ENCODE measurements at places on chromosomes 11 and 22. TPM values are rescaled to one million over a fixed set of nuclear protein-coding genes. Genes with fewer than 3 reads are reported as not detected.

The FOLR1 gene
- total RNA-seq, result not detected

GRCh38 chr11:126403658-126404057 is 48.2 kb downstream of the ST3GAL4 start:
- peak; percentile 64 for DNase-seq

The PPP2R5B gene
- total RNA-seq, result 1.8 TPM

The IL18 gene
- not detected for total RNA-seq

- DNase-seq, result peak; percentile 75
These were observed 53.3 kb upstream of the PTPN5 start for GRCh38 chr11:18844753-18845367.

DNA sequence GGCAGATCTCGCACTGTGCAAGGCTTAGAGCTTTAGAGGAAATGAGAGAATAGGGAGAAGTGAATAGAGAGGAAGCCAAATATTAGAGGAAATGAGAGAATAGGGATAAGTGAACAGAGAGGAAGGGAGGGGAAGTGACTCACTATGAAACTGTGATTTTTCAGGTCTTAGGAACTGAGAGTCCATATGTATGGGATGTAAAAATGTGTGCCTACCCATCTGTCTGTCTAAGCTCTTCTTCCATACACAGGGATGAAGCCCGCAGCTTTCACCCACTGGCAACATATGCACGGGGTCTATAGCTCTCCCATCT is 6.4 kb upstream of the CCDC86 start:
- DNase-seq, result no peak

- DNase-seq, result no peak
These were observed 310.0 kb downstream of the DCDC1 start for GRCh38 chr11:31059529-31059928.

DNA sequence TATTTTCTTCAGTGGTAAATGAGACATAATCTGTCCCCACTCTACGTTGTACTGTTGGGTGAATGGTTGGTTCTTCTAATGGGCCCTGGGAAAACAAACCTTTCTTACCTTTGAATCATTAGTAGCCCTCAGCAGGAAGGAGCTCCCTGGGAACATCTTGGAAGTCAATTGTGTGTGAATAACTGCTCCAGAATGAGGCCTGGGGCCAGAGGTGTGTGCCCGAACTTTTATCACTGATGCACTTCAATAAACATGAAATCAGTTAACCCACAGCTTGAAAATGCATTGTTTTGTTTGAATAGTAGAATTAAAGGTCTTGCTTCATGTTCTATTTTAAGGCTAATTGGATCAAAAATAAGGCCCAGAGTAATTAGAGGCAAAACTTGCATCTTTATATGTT is 67.1 kb downstream of the NAV2 start:
- DNase-seq, result no peak

The BANF1 gene
- total RNA-seq, result 84.2 TPM

- no peak for DNase-seq
These were observed 18.9 kb downstream of the AP1B1 start for GRCh38 chr22:29369460-29369859.

DNA sequence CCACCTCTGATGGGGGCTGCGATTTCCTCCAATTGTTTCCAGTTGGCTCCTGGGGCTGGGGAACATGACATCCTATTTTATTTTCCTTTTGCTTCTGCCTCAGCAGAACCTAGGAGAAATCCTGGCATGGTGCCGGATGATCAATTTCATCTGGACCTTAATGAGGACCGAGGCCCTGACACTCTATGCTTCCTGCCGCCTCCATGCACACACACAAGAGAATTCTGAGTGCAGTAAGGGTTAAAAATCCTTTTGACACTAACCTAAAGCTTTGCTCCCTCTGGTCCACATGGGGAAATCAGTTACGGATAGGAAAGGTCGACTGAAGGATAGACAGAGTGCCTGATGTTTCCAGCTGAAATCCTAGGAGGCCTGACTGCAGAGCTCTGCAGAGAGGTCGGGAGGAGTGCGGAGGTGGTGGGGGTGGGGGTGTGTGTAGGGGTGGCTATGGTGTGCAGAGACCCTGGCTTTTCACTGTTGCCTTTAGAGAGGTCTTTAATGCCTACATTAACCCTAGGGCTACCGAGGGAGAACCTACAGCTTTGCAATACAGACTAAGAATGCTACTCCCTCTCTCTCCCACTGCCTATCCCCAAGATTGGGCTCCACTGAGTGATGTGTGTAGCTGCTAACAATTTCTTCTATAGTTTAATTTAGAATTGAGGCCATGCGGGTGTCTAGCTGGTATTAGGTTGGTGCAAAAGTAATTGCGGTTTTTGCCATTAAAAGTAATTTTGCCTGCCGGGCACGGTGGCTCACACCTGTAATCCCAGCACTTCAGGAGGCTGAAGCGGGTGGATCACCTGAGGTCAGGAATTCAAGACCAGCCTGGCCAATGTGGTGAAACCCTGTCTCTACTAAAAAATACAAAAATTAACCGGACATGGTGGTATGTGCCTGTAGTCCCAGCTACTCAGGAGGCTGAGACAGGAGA is 53.6 kb upstream of the INCENP start:
- DNase-seq, result no peak

GRCh38 chr11:16722581-16723344 is 15.7 kb upstream of the C11orf58 start:
- no peak for DNase-seq

The LRRC56 gene
- 4.6 TPM for total RNA-seq

GRCh38 chr22:50398831-50399648 is 55.9 kb downstream of the PPP6R2 start:
- no peak for DNase-seq

DNA sequence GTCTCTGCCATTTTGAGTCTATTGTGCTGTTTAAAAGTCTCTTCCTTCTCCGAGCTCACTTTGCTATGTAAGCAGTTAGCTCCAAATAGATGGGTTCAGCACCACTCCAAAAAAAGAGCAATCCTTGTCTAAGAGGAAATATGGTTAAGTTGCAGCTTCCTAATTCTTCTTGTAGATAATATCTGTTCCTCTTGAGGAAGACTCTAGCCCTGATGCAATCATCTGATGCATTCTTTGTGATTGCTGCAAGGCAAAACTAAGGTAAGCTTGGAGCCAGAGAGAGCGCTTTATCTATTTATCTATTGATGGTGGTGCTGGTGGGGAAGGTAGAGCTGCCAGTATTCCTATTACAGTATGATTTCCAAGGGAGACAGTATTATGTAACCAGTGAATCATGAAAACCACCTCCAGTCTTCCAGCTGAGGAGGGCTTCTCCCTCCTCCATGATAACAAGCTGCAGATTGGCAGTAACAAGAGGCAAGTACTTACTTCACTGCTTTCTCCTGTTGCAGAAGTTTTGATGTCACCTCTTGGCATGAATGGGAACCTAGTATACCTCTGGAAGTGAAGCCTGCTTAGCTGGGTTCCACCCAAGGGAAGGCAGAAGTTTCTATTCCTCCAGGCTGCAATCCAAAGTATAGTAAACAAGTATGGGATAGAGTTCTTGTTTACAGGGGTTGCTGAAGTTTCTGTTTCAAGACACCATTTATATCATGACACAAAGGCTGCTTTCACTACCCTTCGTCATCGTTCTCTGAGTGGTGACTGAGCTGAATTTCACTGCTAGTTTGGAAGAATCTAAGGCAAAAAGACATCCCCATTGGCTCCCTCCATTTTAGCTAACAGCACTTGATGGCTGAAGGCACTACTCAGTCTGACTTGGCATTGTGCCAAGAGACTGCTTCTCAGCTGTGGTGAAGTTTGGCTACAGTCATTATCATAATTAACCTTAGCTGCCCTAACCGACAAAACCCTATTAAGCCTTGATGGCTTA is 49.7 kb downstream of the FDX1 start:
- DNase-seq, result peak; percentile 55

GRCh38 chr11:15157181-15157580 is 42.5 kb downstream of the INSC start:
- DNase-seq, result no peak

- no peak for DNase-seq
These were observed 38.2 kb downstream of the OR2AG2 start for GRCh38 chr11:6733326-6734275.

The CREB3L1 gene
- not detected for total RNA-seq

DNA sequence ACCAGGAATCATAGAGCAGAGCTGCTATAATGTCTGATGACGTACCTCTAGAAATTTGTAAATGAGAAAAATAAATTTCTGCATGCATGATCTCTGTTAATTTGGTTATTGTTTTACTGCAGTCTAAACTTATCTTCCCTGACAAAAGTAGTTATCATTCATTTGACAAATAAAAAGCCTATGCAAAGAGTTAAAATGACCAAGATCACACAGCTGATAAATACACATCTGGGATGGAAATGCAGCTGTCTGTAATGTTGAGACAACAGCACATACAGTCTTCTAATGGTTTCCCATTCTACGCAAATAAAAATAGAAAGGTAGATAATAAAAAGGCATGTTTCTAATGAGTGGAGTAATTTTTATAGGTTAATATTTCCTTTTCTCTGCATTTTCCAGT is 225.1 kb upstream of the LUZP2 start:
- no peak for DNase-seq

- DNase-seq, result no peak
These were observed 33.3 kb downstream of the PRDM11 start for GRCh38 chr11:45179686-45180178.

DNA sequence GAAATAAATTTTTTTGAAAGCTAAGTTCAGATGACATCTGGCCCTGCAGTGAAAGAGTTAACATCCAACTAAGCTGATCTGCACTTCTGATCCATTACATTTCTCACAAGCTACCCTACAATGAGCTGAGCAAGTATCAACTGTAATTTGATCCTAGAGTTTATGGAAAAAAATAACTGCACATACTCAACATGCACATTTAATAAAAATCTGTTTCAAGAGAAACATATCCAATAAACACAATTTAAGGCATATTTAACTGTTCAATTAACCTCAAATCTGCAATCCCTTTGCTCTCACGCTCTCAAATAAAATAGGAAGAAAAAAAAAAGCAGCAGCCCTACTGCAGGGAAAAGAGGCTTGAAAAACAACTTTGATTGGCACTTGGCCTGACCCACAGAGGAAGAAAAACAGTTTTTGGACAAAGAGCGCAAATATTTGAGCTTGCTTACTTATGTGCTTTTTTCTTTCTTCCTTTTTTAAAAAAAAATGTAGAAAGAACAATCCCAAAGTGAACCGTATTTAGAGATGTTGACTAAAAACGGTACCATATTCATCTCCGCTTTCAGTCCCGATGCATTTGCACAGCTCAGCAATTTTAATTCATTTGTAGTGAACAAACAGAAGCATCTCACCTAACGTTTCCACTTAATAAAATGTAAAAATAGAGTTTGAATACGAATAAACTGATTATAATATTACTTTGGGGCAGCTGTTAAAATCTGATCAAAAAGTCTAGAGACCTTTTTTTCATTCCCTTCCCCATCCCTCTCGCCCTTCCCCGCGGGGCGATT is 1.6 kb downstream of the SESN3 start:
- peak; percentile 65 for DNase-seq

The GLYATL2 gene
- total RNA-seq, result not detected

The RCOR2 gene
- 2.4 TPM for total RNA-seq

DNA sequence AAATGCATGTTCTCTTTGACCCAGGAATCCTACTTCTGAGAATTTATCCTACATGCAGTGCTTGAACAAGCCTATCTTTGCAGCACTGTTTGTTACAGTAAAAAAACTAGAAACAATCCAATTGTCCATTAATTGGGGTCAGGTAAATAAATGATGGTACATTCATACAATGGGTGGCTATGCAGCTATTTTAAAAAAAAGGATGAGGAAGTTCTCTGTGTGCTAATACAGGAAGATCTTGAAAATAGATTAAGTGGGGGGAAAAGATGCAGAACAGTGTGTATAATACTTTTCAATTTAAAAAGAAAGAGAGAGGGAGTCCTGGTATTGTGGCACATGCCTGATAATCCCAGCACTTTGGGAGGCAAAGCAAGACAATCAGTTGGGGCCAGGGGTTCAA is 9.5 kb upstream of the CREB3L1 start:
- DNase-seq, result no peak

- no peak for DNase-seq
These were observed 45.3 kb downstream of the CHRDL2 start for GRCh38 chr11:74685905-74686304.

- no peak for DNase-seq
These were observed 2.9 kb upstream of the FBLN1 start for GRCh38 chr22:45499746-45500145.

DNA sequence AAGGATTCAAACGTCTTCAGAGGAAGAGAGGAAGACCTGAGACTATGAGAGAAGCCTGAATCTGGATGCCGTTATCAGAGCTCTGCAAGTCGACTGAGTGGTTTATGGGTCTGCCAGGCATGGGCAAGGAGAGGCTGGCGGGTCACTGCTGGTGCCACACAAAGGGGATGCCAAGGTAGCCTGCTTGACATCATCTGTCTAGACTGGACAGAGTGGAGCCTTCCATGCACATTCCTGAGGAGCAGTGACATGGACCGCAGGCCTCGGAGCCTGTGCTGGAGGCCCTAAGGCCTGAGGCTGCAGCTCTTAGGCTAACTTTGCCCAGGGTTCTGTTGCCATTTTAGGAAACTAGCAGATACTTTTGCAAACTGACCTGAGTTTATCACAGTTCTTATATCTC is 127.4 kb downstream of the WT1 start:
- DNase-seq, result no peak

The NFAM1 gene
- total RNA-seq, result not detected

- DNase-seq, result no peak
These were observed 89.5 kb downstream of the KCNQ1 start for GRCh38 chr11:2534134-2534956.

- no peak for DNase-seq
These were observed 303.6 kb downstream of the OPCML start for GRCh38 chr11:133228471-133229329.

DNA sequence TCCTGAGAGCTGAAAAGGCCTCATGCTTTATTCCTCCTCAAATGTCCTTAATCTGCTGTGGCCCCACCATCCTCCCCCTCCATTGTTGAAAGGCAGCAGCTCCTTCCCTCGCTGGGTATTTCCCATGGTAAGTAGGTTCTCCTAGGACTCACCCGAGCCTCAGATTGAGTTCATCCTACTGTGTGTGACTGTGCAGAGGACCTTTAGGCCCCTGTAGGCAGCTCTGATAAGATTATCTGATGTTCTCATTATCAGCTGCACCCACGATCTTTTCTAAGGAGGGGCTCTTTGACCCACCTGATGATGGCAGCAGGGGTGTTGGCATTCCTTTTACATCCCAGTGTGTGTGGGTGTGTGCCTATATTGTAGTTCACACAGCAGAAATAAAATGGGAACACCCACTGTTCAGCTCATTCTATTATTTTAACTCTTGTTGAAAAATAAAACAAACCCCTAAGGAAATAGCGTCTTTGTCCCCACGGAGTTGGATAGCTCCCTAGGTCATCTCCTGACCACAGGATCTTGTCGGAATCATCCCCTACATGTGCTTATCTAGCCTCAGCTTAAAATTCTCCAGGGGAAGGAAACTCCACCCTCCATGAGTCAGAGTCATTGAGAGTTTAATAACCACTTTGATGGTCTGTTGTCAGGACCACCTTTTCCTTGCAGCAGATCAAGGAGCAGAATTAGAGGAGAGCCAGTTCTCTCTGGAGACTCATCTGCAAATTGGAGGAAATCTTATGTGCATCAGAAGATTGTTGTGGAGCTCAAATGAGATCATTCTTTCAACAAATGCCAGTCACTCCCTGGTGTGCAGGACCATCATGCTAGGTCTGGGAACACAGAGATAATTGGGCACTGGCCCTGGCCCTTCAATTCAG is 19.3 kb downstream of the ENDOD1 start:
- DNase-seq, result no peak

GRCh38 chr22:27865496-27865895 is 53.6 kb downstream of the PITPNB start:
- no peak for DNase-seq

- DNase-seq, result no peak
These were observed 38.7 kb downstream of the EIF3F start for GRCh38 chr11:8025816-8026215.

GRCh38 chr11:72972496-72973128 is 158.4 kb downstream of the ATG16L2 start:
- no peak for DNase-seq

Measured in Karpas-422 (cell line).